ENCODE measurements at places on chromosomes 16 and 17.

DNA sequence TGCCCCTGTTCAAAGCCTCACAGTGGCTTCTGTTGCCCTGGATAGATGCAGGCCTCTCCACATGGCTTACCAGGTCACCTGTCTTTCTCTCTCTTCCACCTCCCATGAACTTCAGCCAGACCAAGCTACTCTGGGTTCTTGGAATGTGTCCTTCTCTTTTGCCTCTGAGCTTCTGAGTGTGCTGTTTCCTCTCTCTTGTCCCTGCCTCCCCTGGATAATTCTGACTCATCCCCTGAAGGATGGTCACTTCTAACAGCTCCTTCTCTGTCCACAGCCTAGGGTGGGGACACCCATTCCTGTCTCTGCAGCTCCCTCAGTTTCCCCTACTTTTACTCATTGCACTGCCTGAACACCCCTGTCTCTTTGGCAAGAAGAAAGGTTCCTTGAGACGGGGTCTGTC, 2.9 kb downstream of the GUCY2D start:
- no peak for DNase-seq

GRCh38 chr16:29158785-29159184, 173.9 kb downstream of the LAT start:
- no peak for DNase-seq

DNA sequence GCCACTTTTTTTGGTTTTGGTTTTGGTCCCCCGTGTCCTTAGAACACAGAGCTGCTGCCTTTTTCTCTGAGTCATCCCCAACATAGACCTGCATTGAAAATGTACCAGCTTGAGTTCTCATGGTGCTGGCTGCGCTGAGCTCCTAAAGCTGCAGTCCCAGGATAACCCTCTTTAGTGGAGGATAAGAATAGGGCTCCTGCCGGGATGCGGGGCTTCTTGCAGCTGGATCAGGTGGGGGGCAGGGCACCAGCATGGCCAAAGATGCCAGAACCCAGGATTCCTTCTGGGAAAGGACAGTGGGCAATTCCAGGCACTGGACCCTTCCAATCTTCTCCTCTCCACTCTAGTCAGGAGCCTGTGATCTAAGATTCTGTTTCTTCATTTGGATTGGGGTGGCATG, 8.3 kb upstream of the CLUH start:
- DNase-seq = no peak

DNA sequence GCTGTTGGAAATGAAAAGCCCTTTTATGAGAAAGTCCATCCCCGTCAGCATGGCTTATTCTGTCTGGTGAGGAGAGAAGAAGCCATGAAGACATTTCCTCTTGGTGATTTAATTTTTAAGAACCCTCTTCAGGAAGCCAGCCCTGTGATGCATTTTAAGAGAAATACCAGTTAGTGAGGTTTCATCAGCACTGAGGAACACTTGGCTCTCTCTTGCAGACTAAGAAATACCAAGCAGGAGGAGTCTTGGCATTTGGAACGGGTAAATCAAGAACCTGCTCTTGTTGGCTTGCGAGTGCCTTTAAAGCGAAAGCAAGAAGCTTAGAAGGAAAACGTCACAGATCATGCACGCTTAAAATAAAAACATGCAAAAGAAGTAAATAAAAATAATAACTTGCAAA, 17.5 kb downstream of the RAB11FIP3 start:
- DNase-seq = no peak

GRCh38 chr16:30065943-30066760, 592 bp downstream of the ALDOA start:
- peak; percentile 48 for DNase-seq

- DNase-seq = peak; percentile 53
These were observed 137.2 kb downstream of the UTP18 start for GRCh38 chr17:51397361-51398127.

DNA sequence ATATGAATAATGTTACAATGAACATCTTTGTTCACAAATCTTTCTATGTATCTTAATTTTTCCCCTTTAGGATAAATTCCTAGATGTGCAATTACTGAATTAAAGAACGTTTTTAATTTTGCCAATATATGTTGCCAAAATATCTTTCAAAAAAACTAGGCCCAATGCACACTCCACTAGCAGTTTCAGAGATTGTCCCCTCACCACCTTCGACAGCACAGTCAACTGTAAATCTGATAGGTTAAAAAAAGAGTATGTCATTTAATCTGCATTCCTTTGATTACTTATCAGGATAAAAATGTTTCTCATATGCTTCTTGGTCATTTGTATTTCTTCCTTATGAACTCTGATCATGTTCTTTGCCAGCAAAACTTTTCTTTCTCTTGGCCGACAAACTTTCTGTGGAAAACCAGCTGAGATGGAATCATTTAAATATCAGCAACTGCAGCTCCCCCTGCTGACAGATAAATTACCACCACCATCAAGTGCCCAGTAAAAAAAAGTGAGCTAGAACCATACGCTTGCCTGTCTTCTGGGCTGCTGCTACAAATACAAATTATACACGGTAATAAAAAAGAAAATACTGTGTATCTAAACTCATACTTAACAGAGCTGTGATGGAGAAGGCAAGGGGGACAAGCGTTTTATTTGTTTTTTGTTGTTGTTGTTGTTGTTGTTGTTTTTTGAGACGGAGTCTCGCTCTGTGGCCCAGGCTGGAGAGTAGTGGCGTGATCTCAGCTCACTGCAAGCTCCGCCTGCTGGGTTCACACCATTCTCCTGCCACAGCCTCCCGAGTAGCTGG, 19.6 kb upstream of the KANSL1 start:
- DNase-seq = peak; percentile 88

DNA sequence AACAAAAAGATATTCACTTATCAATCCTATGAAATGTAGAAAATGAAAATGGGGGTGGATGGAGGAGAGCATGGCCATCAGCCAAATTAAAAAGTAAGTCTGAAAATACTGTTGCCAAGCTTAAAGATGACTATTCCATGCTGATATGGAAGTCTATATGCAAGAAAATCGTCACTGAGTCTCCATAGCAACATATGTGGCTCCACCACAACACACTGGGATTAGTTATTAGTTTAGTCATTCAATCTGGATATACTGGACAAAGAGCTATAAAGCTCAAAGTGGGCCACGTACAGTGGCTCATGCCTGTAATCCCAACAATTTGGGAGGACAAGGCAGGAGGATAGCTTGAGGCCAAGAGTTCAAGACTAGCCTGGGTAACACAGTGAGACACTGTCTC, 24.7 kb upstream of the PSMD7 start:
- no peak for DNase-seq

GRCh38 chr17:73404246-73404645, 92.4 kb upstream of the CDC42EP4 start:
- DNase-seq = no peak

DNA sequence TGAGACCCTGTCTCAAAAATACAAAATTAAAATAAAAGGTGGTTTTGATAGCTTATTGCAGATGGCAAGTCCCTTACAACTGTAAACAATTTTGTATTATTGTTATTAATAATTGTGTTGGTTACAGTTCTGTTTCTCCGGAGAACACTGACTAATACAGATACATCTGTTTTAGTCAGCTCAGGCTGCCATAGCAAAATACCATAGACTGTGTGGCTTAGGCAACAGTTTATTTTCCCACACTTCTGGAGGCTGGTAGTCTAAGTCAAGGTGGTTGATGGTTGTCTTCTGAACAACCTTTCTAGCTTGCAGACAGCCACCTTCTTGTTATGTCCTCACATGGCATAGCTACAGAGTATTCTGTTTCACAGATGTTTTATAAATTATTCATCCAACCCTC, 14.2 kb upstream of the IL21R start:
- DNase-seq = no peak

DNA sequence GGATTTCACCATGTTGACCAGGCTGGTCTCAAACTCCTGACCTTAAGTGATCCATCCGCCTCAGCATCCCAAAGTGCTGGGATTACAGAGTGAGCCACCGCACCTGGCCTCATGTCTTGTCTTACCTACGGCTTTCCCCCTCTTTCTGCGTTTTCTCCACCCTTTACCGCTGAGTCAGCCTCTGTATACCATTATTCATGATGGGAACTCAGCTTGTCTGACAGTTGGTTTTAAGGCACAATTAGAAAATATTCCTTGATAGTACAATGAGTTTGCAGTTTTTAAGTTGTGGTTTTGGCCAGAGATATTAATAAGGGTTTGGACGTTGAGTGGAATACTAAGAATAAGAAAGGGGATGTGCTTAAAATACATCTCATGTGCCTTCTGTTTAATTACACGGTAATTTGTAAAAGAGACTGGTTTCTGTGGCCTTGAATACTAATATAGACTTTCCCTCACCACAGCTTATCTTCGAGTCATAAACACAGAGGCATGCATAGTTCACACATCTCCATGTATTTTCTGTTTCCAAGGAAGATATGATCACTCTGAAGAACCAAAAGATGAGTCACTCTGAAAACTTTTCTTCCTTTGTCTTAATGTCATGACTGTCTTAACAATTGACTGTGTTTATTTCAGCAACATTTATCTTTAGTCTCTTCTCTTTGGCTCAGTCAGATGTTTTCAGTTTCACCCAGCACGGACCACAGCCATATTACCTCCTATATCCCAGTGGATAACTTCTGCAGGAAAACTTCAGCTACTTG, 54.4 kb downstream of the PITPNC1 start:
- DNase-seq = peak; percentile 71

GRCh38 chr16:54585998-54586340, 299.4 kb upstream of the IRX3 start:
- DNase-seq = no peak

GRCh38 chr16:87516361-87516760, 23.5 kb upstream of the ZCCHC14 start:
- DNase-seq = no peak

GRCh38 chr17:46787478-46787877, 31.0 kb downstream of the WNT3 start:
- no peak for DNase-seq

- no peak for DNase-seq
These were observed 299.7 kb upstream of the CDH11 start for GRCh38 chr16:65421596-65421995.

GRCh38 chr17:57803021-57803420, 46.8 kb downstream of the MRPS23 start:
- no peak for DNase-seq

DNA sequence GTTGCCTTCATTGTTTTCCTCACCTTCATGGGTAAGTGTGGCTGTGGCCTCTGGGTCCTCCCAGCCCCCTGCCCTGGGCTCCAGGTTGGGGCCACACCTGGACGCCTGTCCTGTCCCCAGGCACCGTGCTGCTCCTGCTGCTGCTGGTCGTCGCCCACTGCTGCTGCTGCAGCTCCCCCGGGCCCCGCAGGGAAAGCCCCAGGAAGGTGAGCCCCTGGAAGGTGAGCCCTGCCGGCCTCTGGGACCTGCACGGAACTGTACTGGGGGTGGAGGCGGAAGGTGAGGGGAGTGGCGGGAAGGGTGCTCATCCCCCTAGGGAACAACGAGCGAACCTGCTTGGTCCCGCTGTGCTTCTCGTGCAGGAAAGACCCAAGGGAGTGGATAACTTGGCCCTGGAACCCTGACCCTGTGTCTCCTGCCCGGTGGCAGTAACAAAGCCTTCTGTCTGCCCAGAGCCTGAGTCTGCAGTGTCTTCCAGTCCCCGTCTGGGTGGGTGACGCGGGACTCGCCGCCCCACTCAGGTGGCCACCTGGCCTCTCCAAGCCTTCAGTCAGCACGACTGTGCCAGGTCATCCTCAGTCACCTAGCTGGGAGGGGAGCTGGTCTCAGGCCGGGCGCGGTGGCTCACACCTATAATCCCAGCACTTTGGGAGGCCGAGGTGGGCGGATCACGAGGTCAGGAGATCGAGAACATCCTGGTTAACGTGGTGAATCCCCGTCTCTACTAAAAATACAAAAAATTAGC, 831 bp downstream of the SMIM22 start:
- no peak for DNase-seq

- DNase-seq = no peak
These were observed 50.4 kb downstream of the USP22 start for GRCh38 chr17:20992416-20992815.

DNA sequence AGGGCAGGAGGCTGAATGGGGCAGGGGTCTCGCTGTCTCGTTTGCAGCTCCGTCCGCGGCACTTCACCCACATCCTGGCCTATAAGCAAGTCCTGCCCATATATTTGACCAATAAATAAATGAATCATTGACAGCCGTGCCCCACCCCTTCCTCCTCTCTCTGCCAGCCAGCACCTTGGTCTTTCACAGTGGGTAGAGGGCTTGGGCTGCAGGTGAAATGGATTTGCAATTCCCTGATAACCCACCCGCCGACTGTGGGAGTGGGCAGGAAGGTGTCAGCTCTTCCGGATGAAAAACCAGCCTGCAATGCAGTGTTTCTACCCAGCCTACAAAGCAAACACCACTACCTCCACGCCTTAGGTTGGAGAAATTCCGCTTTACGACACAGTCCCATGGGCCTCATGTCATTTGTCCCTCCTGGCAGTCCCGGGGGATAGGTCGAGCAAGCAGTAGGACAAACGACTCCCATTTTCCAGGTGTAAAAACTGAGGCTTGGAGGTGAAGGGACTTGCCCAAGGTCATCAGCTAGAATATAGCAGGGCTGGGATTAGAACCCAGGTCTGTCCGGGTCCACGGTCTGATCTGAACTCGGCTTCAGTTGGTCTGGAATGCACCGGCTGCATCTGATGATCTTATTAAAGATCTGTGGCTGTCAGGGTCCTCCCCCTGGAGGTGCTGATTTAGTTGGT, 79.0 kb downstream of the ABCC1 start:
- no peak for DNase-seq

- peak; percentile 47 for DNase-seq
These were observed 18.4 kb upstream of the STAC2 start for GRCh38 chr17:39244016-39244599.

GRCh38 chr17:82440469-82440981, 10.0 kb downstream of the CYBC1 start:
- no peak for DNase-seq

DNA sequence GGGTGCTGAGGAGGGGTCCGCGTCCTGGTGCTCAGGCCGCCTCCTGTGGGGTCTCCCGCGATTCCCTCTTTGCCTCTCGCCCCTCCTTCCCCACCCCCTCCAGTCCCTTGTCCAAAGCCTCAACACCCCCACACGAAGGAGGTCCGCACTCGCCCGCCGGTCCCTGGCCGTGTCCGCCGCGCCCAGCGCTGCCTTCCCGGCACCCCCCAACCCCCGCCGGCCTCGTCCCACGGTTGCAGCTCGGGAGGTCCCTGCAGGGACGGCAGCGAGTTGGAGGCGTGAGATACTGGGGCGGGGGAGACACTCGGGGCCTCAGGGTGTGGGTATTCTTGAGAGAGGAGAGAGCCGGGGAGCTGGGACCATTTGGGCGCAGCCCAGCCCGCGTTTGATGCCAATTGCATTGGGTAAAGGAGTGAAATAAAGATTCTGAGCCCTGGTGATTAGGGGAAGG, 468 bp downstream of the FLYWCH2 start:
- DNase-seq = no peak

Data from fibroblast of skin of scalp (primary cell).